ELR (cell line): ENCODE measurements at places on chromosomes 2 and 18.
A peak's percentile ranks its signal among the peaks of the same experiment; 100 is the strongest.

DNA sequence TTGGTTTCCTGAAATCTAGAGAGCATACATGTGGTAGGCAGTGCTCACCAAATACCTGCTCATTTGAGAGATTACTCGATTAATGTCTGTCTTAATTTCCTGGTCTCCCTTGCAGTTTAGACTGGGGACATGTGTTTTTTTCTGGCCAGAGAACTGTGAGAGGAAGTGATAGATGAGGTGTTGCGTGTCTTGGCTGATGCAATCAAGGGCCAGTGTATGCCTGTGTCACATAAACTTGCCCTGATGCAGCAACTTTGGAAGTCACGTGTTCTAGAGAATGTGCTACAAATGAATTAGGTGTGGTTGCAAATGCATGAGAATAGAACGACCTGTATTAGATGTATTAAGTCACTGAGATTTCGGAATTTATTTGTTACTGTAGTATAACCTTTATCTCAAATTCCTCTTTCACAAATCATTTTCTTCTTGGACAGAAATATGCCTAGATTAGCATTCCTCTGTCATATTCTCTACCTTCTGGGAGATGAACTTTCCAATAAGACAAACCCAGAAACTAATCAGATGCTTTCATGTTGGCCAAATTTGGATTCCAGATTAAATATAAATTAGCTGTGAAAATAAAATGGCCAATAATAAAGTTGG, 9.9 kb upstream of the IL1A start:
- peak; percentile 93 for DNase-seq

DNA sequence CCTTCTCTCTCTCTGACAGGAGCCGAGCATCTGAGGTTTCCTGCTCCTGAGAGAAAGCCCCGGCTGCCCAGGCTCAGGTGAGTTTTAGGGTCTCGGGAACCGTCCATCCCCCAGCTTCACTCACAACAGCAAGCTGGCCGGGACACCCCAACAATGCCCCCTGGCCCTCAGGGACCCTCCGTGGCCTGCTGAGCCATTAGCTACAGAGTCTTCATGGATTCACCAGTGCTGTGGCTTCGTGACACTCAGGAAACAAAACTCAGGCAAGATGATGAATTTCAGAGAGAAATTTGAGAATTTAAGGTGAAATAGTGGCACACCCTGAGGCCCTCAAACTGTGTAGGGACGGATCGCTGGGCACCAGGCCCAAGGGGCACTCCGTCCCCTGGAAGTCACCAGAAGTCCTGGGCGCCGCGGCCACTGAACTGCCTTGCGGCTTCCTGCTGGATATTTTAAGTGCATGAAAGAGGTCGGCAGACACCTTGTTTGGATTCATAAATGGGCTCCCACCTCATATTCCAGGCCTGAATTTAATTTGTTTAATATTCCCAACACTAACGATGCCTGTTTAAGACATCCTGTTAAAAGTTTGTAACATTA, 368.3 kb upstream of the SALL3 start:
- no peak for DNase-seq

GRCh38 chr2:30684516-30684915, 122.7 kb downstream of the CAPN13 start:
- no peak for DNase-seq

GRCh38 chr2:150963336-150963735, 298.3 kb downstream of the RBM43 start:
- DNase-seq: no peak

GRCh38 chr2:212619954-212620353, 81.4 kb upstream of the ERBB4 start:
- DNase-seq: peak; percentile 68

- no peak for DNase-seq
Observed at GRCh38 chr2:28045676-28046351, 155.3 kb downstream of the BABAM2 start.

DNA sequence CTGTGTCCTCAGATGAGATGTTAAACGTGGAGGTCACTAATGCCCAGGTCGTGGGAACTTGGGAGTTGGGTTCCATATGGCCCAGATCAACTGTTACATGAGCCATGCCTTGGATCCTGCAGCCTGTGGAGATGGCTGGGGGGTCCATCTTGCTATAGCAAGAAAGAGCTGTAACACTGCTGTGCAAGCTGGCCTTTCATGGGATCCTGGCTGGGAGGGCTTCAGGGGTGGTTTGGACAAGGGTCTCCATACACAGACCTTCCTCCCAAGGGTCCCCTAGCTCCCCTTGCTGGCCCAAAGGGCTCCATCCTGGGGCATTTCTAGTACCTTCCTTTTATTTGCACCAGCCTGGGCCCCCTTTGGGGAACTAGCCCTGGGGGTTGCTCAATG, 337.7 kb downstream of the DYSF start:
- DNase-seq: no peak

- no peak for DNase-seq
Observed at GRCh38 chr18:23391156-23391555, 61.9 kb upstream of the RIOK3 start.

GRCh38 chr2:148876595-148877402, 1.8 kb downstream of the KIF5C start:
- no peak for DNase-seq

GRCh38 chr2:9071584-9072124, 68.2 kb upstream of the MBOAT2 start:
- DNase-seq: peak; percentile 60

DNA sequence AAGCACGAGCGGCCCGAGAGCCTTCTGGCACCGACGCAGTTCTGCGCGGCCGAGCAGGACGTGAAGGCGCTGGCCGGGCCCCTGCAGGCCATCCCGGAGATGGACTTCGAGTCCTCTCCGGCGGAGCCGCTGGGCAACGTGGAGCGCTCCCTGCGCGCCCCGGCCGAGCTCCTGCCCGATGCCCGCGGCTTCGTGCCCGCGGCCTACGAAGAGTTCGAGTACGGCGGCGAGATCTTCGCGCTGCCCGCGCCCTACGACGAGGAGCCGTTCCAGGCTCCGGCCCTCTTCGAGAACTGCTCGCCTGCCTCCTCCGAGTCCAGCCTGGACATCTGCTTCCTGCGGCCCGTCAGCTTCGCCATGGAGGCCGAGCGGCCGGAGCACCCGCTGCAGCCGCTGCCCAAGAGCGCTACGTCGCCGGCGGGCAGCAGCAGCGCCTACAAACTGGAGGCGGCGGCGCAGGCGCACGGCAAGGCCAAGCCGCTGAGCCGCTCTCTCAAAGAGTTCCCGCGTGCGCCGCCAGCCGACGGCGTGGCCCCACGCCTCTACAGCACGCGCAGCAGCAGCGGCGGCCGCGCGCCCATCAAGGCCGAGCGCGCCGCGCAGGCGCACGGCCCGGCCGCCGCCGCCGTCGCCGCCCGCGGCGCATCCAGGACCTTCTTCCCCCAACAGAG, 70.4 kb downstream of the ARHGEF33 start:
- peak; percentile 12 for DNase-seq
